ENCODE measurements at places on chromosomes 1 and 21. TPM values are rescaled to one million over a fixed set of nuclear protein-coding genes. Genes with fewer than 3 reads are reported as not detected.
A peak's percentile ranks its signal among the peaks of the same experiment; 100 is the strongest.

STUM gene
- 3.0 TPM for total RNA-seq

PRAMEF7 gene
- not detected for total RNA-seq

NMNAT2 gene
- 0.53 TPM for total RNA-seq

KRTAP12-2 gene
- not detected for total RNA-seq

FCMR gene
- total RNA-seq, result 1.3 TPM

CD1E gene
- total RNA-seq, result not detected

DNA sequence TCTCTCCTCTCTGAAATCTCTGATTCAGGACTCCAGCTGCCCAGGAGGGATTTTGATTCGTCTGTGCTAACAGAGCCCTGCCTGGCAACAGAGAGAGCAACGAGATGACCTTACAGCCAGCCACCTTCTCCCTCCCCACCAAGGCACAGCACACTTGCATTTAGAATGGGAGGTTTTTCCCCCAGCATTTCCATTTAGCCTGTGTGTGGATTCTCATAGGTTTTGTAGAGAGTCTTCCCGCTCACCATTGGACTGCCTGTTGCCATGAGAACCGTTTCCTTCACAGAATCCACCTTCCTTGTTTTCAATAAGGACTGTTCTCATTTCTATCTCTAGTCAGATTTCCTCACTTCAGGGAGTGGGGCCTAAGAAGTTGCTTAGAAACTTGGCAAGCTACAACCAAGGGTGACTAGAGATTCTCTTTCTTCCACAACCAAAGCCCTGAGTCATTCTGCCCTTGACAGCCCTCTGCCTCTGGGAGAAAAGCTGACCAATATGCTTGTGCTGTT lies 5.8 kb upstream of the IKBKE start:
- H3K36me3 ChIP-seq, result no peaks in the 10 kb centered on the region
- H3K27ac ChIP-seq, result no peak overlapping the region
- no peak for DNase-seq
- H3K4me1 ChIP-seq, result peaks cover 3% of the 10 kb centered on the region
- no peak overlapping the region for H3K4me3 ChIP-seq

DNA sequence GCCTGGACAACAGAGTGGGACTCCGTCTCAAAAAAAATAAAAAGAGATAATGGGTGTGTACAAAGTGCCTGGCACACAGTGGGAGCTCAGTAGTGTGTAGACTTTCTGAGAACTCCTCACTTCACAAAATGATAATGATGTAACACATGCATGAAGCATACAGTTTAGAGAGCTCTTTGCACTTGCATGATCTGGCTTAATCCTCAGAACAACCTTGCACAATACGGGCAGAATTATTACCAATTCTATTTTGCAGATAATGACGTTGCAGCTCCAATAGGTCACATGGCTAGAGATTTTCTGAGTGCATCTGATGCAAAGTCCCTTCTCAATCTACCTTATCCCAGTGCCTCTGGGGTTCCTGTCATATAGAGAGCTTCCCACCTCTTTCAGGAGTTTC lies 71.4 kb downstream of the CD247 start:
- H3K4me3 ChIP-seq, result no peak overlapping the region
- no peaks in the 10 kb centered on the region for H3K27me3 ChIP-seq
- no peak overlapping the region for H3K27ac ChIP-seq
- H3K4me1 ChIP-seq, result no peaks in the 10 kb centered on the region
- DNase-seq, result no peak

GRCh38 chr21:40129809-40130208 lies 262.6 kb downstream of the PCP4 start:
- no peaks in the 10 kb centered on the region for H3K36me3 ChIP-seq
- H3K27ac ChIP-seq, result no peak overlapping the region
- no peaks in the 10 kb centered on the region for H3K27me3 ChIP-seq
- no peak for DNase-seq
- H3K4me3 ChIP-seq, result no peak overlapping the region
- no peaks in the 10 kb centered on the region for H3K4me1 ChIP-seq

DNA sequence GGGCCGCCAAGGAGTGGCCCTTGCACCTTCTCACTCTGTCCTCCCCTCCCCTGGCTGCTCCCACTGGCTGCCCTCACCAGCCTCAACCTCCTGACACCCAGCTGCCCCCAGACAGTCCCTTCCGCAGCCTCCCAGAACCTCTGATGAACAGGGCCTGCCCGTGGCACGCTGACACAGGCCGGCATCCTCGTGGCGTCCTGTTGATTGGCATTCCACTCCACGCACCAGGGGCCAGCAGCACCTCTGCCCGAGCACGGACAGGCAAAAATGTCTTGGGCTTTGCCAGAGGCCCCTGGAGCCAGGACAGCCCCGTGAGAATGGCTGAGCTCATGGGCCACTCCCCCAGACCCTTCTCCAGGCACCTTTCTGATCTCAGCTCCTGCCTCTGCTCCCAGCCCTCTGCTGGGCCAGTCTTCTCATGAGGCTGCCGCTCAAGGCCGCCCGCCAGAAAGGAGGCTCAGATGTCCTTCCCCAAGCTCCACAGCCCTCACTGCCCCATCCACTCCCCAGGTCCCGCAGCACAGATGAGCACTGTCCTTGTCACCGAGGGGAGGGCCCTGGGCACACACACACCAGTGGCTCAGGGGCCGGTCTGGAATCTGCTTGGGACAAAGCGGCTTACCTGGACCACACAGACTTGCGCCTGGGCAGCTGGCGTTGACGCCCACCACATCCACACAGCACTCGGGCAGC lies 15.8 kb upstream of the RNF223 start:
- no peak overlapping the region for H3K4me3 ChIP-seq
- H3K4me1 ChIP-seq, result no peaks in the 10 kb centered on the region
- H3K36me3 ChIP-seq, result no peaks in the 10 kb centered on the region
- H3K27ac ChIP-seq, result no peak overlapping the region
- H3K27me3 ChIP-seq, result no peaks in the 10 kb centered on the region

DNA sequence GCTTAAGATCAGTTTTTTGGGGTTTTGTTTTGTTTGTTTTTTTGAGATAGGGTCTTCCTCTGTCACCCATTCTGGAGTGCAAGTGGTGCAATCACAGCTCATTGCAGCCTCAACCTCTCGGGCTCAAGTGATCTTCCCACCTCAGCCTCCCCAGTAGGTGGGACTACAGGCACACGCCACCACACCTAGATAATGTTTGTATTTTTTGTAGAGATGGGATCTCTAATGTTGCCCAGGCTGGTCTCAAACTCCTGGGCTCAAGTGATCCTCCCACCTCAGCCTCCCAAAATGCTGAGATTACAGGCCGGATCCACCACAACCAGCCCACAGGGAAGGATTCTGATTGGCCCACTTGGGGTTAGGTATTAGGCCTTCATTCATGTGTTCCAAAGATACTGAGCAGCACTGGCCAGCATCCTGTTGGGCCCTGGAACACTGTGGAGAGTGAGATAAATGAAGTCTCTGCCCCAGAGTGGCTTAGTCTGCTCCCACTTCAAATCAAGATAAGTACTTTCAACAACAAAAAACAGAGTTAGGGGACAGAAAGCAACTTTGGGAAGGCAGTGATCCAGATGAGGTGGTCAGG lies 54.7 kb downstream of the PTP4A2 start:
- H3K4me3 ChIP-seq, result no peak overlapping the region
- DNase-seq, result no peak
- H3K36me3 ChIP-seq, result no peaks in the 10 kb centered on the region

- H3K27ac ChIP-seq, result no peak overlapping the region
- no peaks in the 10 kb centered on the region for H3K36me3 ChIP-seq
Observed at GRCh38 chr1:22212400-22213233, 69.7 kb upstream of the WNT4 start.

DNA sequence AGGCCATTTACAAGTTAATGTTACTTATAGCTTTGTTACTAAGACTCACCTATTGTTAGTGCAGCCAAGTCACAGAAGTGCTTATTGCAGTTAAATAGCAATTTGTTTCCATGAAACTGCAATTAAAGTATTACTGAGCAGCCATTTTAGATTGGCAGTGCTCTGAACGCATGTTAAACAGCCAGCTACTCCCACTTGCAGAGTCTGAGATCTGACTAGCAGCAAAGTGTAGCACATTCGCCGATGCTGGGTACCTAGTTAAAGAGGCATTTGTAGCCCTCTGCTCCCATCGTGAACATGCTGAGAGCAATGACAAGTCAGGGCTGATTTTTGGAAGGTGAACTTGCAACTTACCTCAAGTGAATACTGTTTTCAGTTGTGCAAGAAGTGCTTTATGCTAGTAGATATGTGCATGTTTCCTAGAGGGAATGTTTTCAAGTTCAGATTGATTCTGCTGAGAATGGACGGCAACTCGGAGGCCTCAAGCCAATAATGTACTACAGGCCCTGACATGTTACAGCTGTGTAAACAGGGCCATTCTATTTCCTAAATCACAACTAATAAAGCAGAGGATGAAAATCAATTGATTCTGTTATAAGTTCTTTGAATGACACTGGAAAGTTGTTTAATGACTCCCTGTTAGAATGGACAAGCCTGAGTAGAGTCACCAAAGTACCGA lies 19.8 kb downstream of the LMO4 start:
- H3K27me3 ChIP-seq, result no peaks in the 10 kb centered on the region
- H3K36me3 ChIP-seq, result peaks cover 18% of the 10 kb centered on the region
- no peak for DNase-seq

- H3K27me3 ChIP-seq, result no peaks in the 10 kb centered on the region
- no peaks in the 10 kb centered on the region for H3K36me3 ChIP-seq
- DNase-seq, result no peak
- no peak overlapping the region for H3K4me3 ChIP-seq
- H3K27ac ChIP-seq, result no peak overlapping the region
Observed at GRCh38 chr21:29639366-29640079, 300.3 kb downstream of the GRIK1 start.

GRCh38 chr1:160605792-160606479 lies 26.6 kb upstream of the CD84 start:
- H3K4me3 ChIP-seq, result no peak overlapping the region
- no peak overlapping the region for H3K27ac ChIP-seq
- no peaks in the 10 kb centered on the region for H3K4me1 ChIP-seq
- DNase-seq, result no peak
- H3K36me3 ChIP-seq, result no peaks in the 10 kb centered on the region

DNA sequence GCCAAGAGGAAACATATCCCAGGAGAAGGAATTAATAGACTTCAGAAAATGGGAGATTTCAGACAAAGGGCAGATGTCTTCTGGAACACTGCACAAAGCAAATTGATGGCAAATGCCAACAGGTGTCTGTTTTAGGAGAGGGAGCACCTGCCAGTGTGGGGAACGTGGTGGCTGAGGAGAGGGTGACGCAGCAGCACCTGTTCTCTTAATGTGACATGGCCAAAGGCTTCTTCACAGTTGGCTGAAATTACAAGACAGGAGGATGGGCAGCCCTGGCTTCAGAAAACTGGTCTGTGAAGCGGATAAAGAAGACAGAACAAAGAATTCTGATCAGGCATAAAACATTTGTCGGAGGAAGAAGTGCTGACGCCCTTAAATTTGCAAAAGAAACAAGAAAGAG lies 178.7 kb upstream of the RUNX1 start:
- no peak overlapping the region for H3K4me3 ChIP-seq
- H3K27me3 ChIP-seq, result no peaks in the 10 kb centered on the region
- DNase-seq, result no peak
- H3K36me3 ChIP-seq, result no peaks in the 10 kb centered on the region

GRCh38 chr1:97608272-97608671 lies 312.6 kb downstream of the DPYD start:
- H3K27ac ChIP-seq, result no peak overlapping the region
- H3K36me3 ChIP-seq, result no peaks in the 10 kb centered on the region
- H3K4me1 ChIP-seq, result no peaks in the 10 kb centered on the region
- no peaks in the 10 kb centered on the region for H3K27me3 ChIP-seq
- no peak for DNase-seq

DNA sequence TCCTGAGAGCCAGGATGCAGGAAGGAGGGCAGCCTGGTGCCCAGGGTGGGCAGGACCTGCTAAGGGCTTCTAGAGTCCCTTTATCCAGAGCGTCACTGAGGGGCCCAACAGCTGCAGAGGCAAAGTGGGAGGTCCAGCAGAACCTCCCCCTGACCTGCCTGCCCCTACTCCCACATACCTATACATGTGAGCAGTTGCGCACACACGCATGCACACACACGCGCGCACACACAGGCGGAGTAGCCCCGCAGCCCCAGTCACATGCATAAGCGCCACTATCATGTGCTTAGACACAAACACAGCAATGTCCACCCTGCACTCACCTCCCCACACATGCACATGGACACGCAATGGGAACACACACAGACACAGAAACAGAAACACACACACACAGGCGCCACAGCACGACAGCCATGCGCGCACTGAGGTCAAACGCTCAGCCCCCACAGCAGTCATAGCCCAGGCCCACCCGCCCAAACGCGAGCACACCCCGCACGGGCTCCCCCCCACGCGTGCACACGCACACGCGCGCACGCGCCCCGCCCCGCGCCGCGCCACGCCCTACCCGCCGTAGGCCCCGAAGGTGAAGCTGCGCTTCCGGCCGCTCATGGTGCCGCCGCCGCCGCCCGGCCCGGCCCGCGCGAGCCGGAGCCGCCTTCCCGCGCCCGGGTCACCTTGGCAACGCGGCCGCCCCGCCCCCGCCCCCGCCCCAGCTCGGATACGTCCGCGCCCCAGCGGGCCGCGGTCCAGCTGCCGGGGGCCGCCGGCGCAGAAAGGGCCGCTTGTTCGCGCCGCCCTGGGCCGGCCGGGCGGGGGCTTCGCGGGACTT lies 17.7 kb downstream of the RAP1GAP start:
- H3K4me1 ChIP-seq, result peaks cover 5% of the 10 kb centered on the region
- H3K4me3 ChIP-seq, result peak overlapping the region; percentile 48
- DNase-seq, result no peak
- H3K36me3 ChIP-seq, result no peaks in the 10 kb centered on the region
- H3K27ac ChIP-seq, result no peak overlapping the region

DNA sequence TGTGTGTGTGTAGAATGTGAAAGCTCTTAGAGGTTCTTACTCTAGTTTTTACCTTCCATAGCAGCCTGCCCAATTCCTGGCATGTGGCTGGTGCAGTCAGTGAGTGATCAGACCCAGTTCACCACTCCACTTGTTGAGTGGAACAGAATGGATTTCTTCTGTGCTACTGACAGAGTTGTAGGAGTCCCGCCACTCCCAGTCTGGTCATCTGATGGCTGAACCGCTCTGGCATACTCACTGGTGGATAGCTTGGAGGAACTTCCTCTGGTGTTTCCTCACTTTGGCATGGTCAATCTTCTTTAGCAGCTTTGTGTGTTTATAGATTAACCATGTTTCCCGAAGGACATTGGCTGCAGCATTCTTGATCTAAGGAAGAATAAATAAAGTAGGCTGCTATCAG lies 106.7 kb upstream of the ADAR start:
- H3K4me3 ChIP-seq, result no peak overlapping the region
- H3K27ac ChIP-seq, result no peak overlapping the region
- no peaks in the 10 kb centered on the region for H3K4me1 ChIP-seq
- no peaks in the 10 kb centered on the region for H3K36me3 ChIP-seq

DNA sequence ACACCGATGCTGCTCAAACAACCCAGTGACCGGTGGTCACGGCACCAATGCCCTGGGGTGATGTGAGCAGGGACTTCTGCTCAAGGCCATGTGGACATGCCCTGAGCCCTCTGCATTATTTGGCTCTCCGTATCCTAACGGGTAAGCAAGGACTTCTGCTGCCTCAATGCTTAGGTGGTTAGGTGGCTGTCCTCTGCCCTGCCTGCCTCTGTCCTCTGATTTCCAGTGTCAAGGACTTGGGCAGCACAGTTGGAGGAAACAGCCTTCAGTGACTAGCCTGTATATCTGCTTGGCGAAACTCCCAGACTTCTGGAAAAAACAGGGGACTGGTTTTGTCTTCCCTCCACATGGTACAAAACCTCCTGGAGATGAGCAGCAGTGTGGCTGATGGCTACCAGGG lies 34.5 kb downstream of the DNAJC11 start:
- H3K4me3 ChIP-seq, result no peak overlapping the region
- H3K4me1 ChIP-seq, result no peaks in the 10 kb centered on the region
- no peak overlapping the region for H3K27ac ChIP-seq

GRCh38 chr1:233897325-233898162 lies 6.9 kb upstream of the SLC35F3 start:
- no peak overlapping the region for H3K27ac ChIP-seq
- no peaks in the 10 kb centered on the region for H3K36me3 ChIP-seq
- H3K27me3 ChIP-seq, result no peaks in the 10 kb centered on the region
- no peak for DNase-seq
- no peaks in the 10 kb centered on the region for H3K4me1 ChIP-seq
- no peak overlapping the region for H3K4me3 ChIP-seq
